ENCODE measurements at places on chromosomes 16 and 17.

- no peak for DNase-seq
Measured at GRCh38 chr16:68490829-68491575, 42.7 kb upstream of the SMPD3 start.

- DNase-seq, result no peak
Measured at GRCh38 chr16:85788819-85789218, 10.5 kb downstream of the EMC8 start.

GRCh38 chr17:15663691-15664090, 20.4 kb downstream of the TRIM16 start:
- no peak for DNase-seq

DNA sequence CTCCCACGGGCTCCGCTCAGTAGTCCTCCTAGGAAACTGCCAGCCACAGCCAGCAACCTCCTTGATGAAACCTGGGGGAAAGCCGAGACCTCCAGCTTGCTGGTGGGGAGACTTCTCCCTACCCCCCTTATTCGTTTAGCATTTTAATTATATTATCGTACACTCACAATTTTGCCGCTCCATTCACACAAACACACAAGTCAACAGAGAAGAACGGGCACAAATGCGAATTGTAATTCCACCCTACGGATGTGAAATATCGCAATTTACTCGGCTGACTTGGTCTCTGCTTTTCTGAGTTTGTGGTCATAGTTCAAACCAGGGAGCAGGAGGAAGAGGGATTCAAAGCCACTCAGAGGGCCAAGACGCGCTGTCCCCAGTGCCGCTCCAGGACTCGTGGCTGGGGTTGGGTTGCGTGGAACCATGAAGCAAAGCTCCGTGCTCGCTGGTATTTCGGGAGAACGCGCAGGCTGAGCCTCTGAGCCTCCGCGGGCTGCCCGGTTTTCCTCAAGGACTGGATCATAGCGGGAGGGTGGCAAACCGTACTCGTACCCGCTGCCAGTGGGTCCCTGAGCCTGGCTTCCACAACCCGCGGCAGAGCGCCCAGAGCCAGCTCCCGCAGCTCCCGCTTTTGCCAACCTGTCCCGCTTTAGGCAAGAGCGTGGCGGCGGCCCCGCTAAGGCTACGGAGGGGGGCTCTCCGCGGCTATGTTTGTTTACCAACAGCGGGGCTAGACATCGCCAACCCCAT, 2.0 kb downstream of the LHX1 start:
- no peak for DNase-seq

DNA sequence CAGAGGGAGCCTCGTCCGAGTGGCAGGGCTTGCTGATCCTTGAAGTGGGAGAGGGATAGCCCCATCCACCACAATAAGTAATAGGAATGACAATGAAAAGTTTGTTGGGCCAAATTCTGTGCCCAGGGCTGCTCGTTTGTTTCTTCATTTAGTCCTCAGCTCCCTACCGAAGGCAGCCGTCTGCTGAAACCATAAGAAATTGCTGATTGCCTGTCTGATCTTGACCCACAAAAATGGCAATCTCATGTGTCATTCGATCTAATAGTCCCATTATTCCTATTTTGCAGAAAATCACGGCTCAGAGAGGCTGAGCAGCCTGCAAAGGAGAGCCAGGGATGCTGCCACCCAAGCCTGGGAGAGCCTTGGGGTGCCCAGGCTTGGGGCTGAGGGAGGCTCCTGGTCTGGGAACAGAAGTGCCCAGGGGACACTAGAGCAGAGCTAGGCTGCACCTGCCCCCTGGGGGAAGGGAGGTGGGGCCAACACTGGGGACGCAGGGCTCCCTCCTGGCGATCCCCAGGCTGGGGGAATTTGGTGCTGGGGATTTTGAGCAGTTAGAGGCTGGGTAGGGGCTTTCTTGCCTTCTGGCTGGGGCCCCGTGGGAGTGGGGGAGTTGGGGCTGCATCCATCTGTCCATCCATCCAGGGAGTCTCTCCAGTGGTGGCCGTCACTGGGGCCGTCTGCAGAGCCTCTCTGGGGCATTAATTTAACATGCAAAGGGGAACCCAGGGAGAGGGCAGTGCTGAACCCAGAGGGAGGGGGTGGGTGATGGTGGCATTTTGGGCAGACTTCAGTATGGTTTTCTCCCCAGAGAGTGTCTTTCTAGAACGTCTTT, 53.5 kb downstream of the SOCS1 start:
- DNase-seq, result no peak

- DNase-seq, result no peak
Measured at GRCh38 chr16:70520612-70521297, 2.6 kb downstream of the COG4 start.

DNA sequence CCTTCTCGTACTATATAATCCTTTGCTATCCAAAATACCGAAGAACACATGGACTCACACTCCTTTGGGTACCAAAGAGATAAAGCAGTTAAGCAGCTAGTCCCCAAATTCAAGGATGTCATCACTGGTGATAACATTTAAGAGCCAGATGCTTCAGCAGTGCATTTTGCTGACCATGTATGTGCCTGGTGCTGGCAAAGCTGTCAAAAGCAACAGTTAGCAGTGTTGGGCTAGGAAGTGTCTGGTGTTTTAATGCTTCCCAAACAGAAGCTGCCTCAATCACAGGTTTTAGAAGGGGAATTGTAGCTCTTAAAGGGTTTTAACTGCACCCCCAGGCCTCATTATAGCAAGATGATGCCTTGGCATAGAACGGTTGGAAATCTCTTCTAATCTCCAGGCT, 4.7 kb downstream of the FAM117A start:
- DNase-seq, result no peak

DNA sequence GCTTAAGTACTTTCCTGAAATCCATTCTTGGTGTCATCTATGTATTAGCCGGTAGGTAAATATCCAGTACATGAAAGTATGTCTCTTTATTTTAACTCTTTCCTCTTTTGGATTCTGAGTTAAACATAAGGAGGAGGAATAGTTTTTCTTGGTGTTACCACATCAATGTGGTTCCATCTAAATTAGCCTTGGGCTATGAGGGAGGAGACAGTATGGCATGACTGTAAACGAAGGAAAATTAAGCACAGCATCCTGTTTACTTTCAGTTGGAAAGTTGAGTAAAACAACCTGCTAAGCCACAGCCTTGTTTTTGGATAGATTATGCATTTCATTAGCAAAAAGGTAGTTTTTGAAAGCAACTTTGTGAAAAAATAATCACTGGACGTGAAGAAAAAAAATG, 693.0 kb upstream of the SOX9 start:
- DNase-seq, result no peak

DNA sequence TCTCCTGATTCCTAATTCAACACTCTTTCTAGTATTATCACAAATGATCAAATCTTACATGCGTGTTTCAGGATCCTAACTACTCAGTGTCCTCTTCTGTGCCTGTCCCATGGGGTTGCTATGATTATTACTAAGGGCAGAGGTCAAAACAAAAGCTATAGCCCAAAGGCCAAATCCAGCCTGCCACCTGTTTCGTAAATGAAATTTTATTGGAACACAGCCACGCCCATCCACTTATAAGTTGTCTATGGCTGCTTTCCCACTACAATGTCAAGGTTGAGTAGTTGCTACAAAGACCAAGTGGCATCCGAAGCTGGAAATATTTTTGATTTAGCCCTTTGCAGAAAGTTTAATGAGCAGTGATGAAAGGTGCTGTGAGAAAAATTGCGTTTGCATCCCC, 336.6 kb downstream of the TMEM114 start:
- DNase-seq, result no peak

DNA sequence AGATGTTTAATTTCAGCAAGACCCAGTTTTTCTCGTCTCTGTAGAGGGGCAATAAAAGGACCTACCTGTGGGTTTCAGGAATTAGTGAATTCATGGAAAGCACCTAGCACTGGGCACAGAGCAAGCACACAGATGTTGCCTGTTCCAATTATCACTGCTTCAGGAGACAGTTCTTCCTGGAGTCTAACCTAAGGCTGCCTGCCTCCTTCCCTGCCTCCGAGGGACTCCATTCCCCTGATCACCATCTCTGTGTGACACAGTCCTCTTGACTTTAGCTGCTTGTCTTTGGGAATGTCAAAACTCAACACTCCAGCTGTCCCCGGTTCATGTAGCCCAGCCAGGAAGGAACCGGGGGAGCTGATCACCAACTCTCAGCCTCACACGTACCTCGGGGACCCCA, 474.9 kb downstream of the SLC39A11 start:
- DNase-seq, result no peak
